T-helper 17 cell (primary cell): ENCODE measurements at places on chromosomes 3 and 15. TPM values are rescaled to one million over a fixed set of nuclear protein-coding genes. Genes with fewer than 3 reads are reported as not detected.

LSMEM2 gene
- not detected for total RNA-seq

FSTL1 gene
- total RNA-seq: 1.1 TPM

LPCAT4 gene
- 99.0 TPM for total RNA-seq

SPINK8 gene
- not detected for total RNA-seq

TADA3 gene
- 35.2 TPM for total RNA-seq

CSPG4 gene
- total RNA-seq: not detected

PEX5L gene
- total RNA-seq: not detected

SATB1 gene
- 208 TPM for total RNA-seq

CATSPER2 gene
- 5.4 TPM for total RNA-seq

NPAP1 gene
- not detected for total RNA-seq

BCHE gene
- total RNA-seq: not detected

ESYT3 gene
- total RNA-seq: 0.40 TPM

SERPINI2 gene
- not detected for total RNA-seq

SNX22 gene
- 1.9 TPM for total RNA-seq

GRCh38 chr15:73283366-73283962 lies 85.3 kb downstream of the HCN4 start:
- H3K4me3 ChIP-seq: no peak overlapping the region
- H3K27me3 ChIP-seq: no peaks in the 10 kb centered on the region
- H3K36me3 ChIP-seq: peaks cover 18% of the 10 kb centered on the region
- no peak overlapping the region for H3K27ac ChIP-seq

DNA sequence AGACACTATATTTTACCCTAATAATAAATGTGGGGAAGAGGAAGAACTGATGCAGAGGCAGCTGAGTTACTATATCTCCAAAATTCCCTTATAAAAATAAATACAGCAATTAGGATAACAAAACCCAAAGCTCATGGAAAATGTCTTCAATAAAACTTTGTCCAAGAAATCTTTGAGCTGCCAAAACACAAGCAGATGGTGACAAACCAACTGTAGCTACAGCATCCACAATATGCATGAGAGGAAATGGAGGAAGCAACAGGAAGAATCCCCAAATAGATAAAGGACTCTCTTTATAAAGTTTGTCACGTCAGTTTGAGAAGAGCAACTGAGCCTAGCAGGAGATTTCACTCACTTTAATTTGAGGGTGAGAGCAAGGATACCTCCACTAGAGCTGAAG lies 638.2 kb downstream of the IGSF11 start:
- H3K27me3 ChIP-seq: no peaks in the 10 kb centered on the region
- no peaks in the 10 kb centered on the region for H3K36me3 ChIP-seq
- H3K27ac ChIP-seq: no peak overlapping the region

DNA sequence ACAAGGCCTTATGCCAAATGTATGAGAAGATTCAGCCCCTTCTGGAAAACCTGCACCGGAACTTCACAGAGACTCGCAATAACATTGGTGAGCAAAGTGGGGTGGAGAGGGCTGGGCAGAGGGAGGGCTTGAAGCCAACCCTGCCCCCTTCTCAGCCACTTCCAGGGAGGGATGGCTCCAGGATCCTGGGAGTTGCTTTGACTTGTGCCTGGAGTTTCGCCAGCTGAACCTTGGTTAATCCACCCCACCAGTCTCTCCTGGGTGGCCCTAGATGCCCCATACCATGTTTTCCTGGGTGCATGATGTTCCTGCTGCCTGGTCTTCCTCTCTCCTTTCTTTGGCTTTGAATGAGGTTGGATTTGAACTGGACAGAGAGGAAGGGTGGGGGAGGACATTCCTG lies 10.8 kb downstream of the TBC1D21 start:
- DNase-seq: no peak
- H3K36me3 ChIP-seq: peaks cover 2% of the 10 kb centered on the region
- peaks cover 42% of the 10 kb centered on the region for H3K27me3 ChIP-seq
- no peak overlapping the region for H3K4me3 ChIP-seq
- no peak overlapping the region for H3K27ac ChIP-seq

GRCh38 chr15:86054338-86054737 lies 25.3 kb upstream of the AGBL1 start:
- no peak for DNase-seq
- H3K36me3 ChIP-seq: peaks cover 2% of the 10 kb centered on the region
- peaks cover 6% of the 10 kb centered on the region for H3K27me3 ChIP-seq
- no peaks in the 10 kb centered on the region for H3K4me1 ChIP-seq
- H3K4me3 ChIP-seq: no peak overlapping the region
- no peak overlapping the region for H3K27ac ChIP-seq

- H3K27me3 ChIP-seq: peaks cover 13% of the 10 kb centered on the region
- H3K27ac ChIP-seq: no peak overlapping the region
- no peaks in the 10 kb centered on the region for H3K36me3 ChIP-seq
- DNase-seq: no peak
- no peak overlapping the region for H3K4me3 ChIP-seq
These were observed 2.2 kb upstream of the CHRNA5 start for GRCh38 chr15:78563092-78563491.

DNA sequence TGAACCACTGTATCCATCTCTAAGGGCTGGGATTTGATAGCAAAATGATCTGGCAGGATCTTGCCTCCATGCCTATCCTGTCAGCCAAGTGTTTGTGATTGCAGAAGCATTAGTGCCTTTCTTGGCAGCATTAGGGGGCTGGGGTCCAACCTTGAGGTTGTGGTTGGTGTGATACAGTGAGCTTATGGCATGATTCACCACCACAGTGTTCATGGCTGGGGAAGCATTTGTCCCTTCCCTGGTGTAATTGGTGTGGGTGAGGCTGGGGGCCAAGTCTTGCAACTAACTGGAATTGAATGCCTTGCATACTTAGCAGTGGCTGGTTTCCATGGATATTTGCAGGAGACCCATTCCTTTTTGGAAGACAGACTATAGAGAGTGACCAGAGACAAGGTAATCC lies 271.0 kb upstream of the TBL1XR1 start:
- H3K27me3 ChIP-seq: no peaks in the 10 kb centered on the region
- H3K4me1 ChIP-seq: peaks cover 17% of the 10 kb centered on the region
- DNase-seq: no peak
- H3K27ac ChIP-seq: no peak overlapping the region
- no peak overlapping the region for H3K4me3 ChIP-seq

DNA sequence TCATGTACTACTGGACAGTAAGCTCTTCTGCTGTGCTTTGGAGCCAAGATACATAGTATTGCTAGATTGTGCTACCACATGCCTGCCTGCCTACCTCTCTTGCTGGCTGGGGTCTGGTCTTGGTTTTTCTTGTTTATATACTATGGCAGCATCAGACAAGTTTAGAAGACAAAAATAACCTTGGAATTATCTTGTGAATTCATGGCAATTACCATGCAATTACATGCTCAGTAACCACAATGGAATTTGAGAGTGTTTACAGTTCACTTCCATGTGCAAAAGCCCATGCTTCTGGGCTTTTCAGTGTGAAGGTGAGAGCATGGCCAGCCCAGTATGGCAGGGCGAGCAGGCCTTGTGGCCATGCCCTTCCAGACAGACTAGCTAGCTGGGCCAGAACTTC lies 48.0 kb upstream of the C15orf61 start:
- no peak overlapping the region for H3K27ac ChIP-seq
- peaks cover 3% of the 10 kb centered on the region for H3K36me3 ChIP-seq
- no peak overlapping the region for H3K4me3 ChIP-seq
- peaks cover 10% of the 10 kb centered on the region for H3K27me3 ChIP-seq

GRCh38 chr3:112043621-112044201 lies 9.2 kb downstream of the TMPRSS7 start:
- no peak for DNase-seq
- H3K4me1 ChIP-seq: no peaks in the 10 kb centered on the region
- H3K27ac ChIP-seq: no peak overlapping the region

DNA sequence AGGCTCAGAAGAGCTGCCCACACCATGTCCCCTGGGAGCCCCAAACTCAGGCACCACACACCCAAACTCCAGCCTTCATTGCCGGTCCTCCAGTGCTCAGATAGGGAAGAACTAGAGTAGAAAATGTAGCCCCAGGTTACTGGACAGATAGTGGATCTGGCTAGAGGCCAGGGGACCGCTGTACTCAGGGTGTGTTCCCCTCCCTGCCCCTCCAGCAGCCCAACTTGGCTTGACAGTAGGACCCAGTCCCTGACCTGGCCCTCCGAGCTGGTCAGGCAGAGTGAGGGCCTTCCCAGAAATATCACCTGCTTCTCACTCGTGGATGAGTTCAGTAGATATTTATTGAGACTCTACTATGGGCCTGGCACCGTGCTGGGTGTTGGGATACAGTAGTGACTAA lies 100.0 kb downstream of the CORO2B start:
- H3K27ac ChIP-seq: no peak overlapping the region
- peaks cover 9% of the 10 kb centered on the region for H3K4me1 ChIP-seq
- H3K36me3 ChIP-seq: no peaks in the 10 kb centered on the region
- H3K4me3 ChIP-seq: no peak overlapping the region

GRCh38 chr3:71813704-71814103 lies 28.8 kb upstream of the PROK2 start:
- peaks cover 5% of the 10 kb centered on the region for H3K27me3 ChIP-seq
- H3K4me3 ChIP-seq: no peak overlapping the region
- H3K27ac ChIP-seq: no peak overlapping the region
- H3K36me3 ChIP-seq: no peaks in the 10 kb centered on the region
- H3K4me1 ChIP-seq: no peaks in the 10 kb centered on the region

GRCh38 chr3:16932877-16933276 lies 48.1 kb downstream of the PLCL2 start:
- H3K27me3 ChIP-seq: no peaks in the 10 kb centered on the region
- peaks cover 63% of the 10 kb centered on the region for H3K4me1 ChIP-seq
- no peaks in the 10 kb centered on the region for H3K36me3 ChIP-seq
- no peak for DNase-seq

- H3K4me3 ChIP-seq: no peak overlapping the region
- H3K27ac ChIP-seq: no peak overlapping the region
- H3K27me3 ChIP-seq: peaks cover 78% of the 10 kb centered on the region
- peaks cover 2% of the 10 kb centered on the region for H3K36me3 ChIP-seq
- H3K4me1 ChIP-seq: peaks cover 6% of the 10 kb centered on the region
These were observed 16.0 kb upstream of the PCOLCE2 start for GRCh38 chr3:142904639-142905436.

- no peaks in the 10 kb centered on the region for H3K27me3 ChIP-seq
- H3K27ac ChIP-seq: no peak overlapping the region
- no peaks in the 10 kb centered on the region for H3K36me3 ChIP-seq
These were observed 6.3 kb upstream of the SMAD3 start for GRCh38 chr15:67059127-67059553.

- H3K4me3 ChIP-seq: no peak overlapping the region
- H3K4me1 ChIP-seq: no peaks in the 10 kb centered on the region
- no peaks in the 10 kb centered on the region for H3K36me3 ChIP-seq
- no peak overlapping the region for H3K27ac ChIP-seq
These were observed 209.1 kb upstream of the STRIT1 start for GRCh38 chr3:155502630-155503029.

- H3K27me3 ChIP-seq: no peaks in the 10 kb centered on the region
- no peak for DNase-seq
- H3K36me3 ChIP-seq: no peaks in the 10 kb centered on the region
- peak overlapping the region; percentile 31 for H3K4me3 ChIP-seq
- no peak overlapping the region for H3K27ac ChIP-seq
These were observed 18.9 kb downstream of the XIRP1 start for GRCh38 chr3:39173318-39174125.

GRCh38 chr15:36791844-36792571 lies 212.6 kb downstream of the CDIN1 start:
- no peaks in the 10 kb centered on the region for H3K27me3 ChIP-seq
- H3K36me3 ChIP-seq: peaks cover 4% of the 10 kb centered on the region
- no peak overlapping the region for H3K27ac ChIP-seq
- DNase-seq: no peak

- H3K4me3 ChIP-seq: no peak overlapping the region
- H3K27ac ChIP-seq: no peak overlapping the region
- H3K27me3 ChIP-seq: peaks cover 24% of the 10 kb centered on the region
- H3K4me1 ChIP-seq: peaks cover 20% of the 10 kb centered on the region
These were observed 370.7 kb upstream of the MCTP2 start for GRCh38 chr15:93860701-93861100.

GRCh38 chr15:85897895-85898717 lies 103.4 kb upstream of the KLHL25 start:
- H3K27ac ChIP-seq: peak overlapping the region; percentile 22
- peaks cover 15% of the 10 kb centered on the region for H3K27me3 ChIP-seq
- DNase-seq: no peak
- peaks cover 5% of the 10 kb centered on the region for H3K4me1 ChIP-seq
- H3K4me3 ChIP-seq: no peak overlapping the region

DNA sequence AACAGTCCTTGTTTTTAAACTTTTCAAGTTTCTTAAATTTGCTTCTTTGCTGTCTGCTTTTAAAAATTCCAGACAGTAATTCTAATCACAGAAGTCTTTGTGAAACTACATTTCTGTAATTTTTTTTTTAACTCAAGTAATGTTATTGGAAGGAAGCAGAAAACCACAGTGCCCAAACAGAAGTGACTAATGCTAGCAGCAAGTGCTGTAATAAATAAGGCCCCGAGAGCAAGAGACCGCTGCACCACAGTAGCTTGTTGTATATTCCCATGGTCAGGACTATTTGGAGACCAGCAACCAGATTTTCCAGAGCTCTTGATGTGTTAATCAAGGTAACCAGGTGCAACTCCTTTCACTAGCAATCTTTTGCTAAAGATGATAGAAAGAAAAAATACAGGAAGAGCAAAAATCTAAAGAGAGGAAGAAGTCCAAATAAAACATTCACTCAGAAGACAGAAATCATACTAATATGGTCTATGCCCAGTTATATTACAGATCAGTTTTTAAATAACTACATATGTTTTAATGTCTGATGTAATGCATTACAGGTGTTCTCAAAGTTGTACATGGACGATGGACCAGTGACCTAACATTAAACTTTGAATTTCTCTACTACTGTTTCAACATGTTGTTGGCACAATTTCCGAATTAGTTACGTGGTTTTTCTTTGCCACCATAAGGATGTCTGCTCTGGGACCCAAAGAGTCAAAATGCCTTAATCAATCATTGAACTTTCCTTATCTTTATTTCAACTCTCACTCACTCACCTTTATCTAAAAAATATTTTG lies 36.4 kb downstream of the WWTR1 start:
- no peaks in the 10 kb centered on the region for H3K36me3 ChIP-seq
- H3K4me1 ChIP-seq: peaks cover 2% of the 10 kb centered on the region
- no peak overlapping the region for H3K4me3 ChIP-seq

DNA sequence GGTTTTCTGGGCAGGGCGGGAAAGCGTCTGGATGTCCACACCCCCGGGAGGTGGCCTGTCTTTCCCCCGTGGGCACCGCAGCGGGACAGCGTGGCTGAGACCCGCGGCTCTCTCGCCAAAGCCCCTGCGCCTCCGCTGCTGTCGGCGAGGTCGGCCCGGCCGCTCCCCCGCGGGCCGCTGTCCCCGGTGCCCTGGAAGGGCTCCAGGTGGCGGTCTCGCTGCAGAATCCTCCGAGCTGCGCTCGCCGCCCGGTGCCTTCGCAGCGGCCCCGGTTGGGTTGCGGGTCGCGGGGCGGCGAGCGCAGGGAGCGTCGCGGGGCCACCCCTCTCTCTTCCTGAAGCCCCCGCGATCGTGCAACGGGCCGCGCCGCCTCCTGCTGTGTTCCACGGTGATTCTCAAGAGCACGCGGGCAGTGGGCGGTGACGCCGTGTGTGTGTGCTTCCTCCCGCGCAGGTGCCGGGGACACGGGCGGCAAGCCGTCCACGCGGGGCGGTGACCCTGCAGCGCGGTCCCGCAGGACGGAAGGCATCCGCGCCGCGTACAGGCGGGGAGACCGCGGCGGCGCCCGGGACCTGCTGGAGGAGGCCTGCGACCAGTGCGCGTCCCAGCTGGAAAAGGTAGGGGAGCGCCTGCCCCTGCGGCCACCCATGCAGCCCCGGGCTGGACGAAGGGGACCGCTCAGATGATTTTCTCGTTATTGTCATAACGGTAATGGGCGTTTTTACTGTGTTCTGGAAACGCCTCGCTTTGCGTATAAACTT lies 54.4 kb downstream of the LRRK1 start:
- peaks cover 14% of the 10 kb centered on the region for H3K36me3 ChIP-seq
- no peak overlapping the region for H3K4me3 ChIP-seq
- no peaks in the 10 kb centered on the region for H3K4me1 ChIP-seq
- DNase-seq: no peak
- H3K27me3 ChIP-seq: peaks cover 60% of the 10 kb centered on the region

- H3K4me1 ChIP-seq: no peaks in the 10 kb centered on the region
- no peak for DNase-seq
- no peak overlapping the region for H3K4me3 ChIP-seq
- H3K36me3 ChIP-seq: peaks cover 2% of the 10 kb centered on the region
These were observed 84.6 kb upstream of the PXYLP1 start for GRCh38 chr3:141146979-141147470.
